Activated T-cell treated with anti-CD3 and anti-CD28 coated beads, Interleukin-2, amount 50 U/mL, for 48 hours (primary cell): ENCODE measurements at places on chromosomes 5 and 9.

- DNase-seq = no peak
These were observed 138.8 kb downstream of the DROSHA start for GRCh38 chr5:31393126-31393525.

- DNase-seq = no peak
These were observed 14.0 kb upstream of the MLANA start for GRCh38 chr9:5876711-5877110.

DNA sequence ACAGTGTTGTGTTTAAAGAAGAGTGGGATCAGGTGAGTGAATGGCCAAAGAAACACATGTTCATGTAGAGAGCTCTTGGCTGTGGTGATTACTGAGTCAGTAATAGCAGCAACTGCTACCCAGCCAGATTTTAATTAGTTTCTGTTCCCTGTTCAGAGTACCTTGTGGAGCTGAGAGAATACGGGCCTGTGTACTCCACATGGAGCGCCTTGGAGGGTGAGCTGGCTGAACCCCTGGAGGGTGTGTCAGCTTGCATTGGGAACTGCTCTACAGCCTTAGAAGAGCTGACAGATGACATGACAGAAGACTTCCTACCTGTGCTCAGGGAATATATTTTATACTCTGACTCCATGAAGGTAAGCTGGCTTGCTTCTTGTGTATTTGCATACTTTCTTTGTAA lies 52.3 kb downstream of the SLC46A2 start:
- DNase-seq = no peak

- no peak for DNase-seq
These were observed 191.5 kb downstream of the TTLL11 start for GRCh38 chr9:121901616-121902015.

- no peak for DNase-seq
These were observed 36.5 kb upstream of the CTSV start for GRCh38 chr9:97075289-97075985.

- no peak for DNase-seq
These were observed 64.8 kb downstream of the PLAC8L1 start for GRCh38 chr5:146040527-146040926.

DNA sequence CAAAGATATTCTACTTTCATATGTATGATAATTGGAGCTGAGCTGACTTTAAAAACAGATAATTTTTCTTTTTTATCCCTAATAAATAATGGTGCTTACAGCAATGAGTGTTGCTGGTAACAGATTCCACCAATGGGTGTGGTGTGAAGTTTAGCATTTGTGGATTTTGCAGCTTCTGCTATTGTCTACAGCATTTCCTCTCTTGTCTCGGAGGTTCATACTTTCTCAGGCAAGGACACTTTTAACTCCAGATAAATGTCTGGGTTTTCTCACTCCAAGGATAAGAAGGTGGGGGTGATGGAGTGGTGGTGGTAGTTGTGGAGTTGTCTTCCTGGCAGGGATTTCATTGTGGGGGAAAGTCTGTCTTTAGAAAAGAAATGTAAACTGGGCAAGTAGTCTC lies 120.0 kb upstream of the CDKN2B start:
- no peak for DNase-seq

- DNase-seq = no peak
These were observed 154.2 kb downstream of the FOCAD start for GRCh38 chr9:20838218-20838617.

GRCh38 chr9:110323818-110324217 lies 13.8 kb downstream of the TXNDC8 start:
- DNase-seq = no peak

DNA sequence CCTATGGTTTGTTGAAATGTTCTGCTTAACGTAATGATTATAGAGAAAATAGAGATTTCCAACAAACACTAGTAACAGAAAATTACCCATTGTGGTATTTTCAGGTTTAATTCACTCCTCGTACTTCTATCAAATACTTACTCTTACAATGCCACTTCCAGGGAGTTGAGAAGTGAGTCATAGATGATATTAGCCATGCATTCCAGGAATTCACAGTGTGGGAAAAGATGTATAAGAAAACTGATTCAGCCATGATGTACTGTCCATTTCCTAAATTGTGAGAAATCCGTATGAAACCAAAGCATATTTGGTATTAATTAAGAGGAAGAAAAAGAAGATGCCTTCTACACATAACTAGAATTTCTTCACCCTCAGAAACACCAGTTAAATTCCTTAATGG lies 1854.6 kb upstream of the WWC1 start:
- no peak for DNase-seq

DNA sequence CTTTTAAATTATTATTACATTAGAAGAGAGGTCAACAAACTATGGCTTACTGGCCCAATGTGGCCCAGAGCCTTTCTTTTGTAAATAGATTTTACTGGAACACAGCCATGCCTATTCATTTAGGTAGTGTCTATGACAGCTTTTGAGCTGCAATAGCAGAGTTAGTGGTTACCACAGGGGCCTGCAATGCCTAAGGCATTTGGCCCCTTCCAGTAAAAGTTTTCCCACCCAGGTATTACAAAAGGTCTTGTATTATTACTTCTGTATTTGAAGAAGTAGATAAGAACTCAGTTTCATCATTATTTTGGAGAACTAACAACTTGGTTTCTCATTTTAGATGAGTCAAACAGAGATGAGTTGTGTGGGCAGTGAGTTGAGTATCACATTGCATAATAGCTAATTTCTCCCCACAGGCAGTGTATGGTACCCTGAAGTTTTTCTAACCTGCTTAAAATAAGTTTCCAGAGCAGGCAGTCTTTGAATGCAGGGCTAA lies 9.5 kb downstream of the MTRR start:
- DNase-seq = no peak

DNA sequence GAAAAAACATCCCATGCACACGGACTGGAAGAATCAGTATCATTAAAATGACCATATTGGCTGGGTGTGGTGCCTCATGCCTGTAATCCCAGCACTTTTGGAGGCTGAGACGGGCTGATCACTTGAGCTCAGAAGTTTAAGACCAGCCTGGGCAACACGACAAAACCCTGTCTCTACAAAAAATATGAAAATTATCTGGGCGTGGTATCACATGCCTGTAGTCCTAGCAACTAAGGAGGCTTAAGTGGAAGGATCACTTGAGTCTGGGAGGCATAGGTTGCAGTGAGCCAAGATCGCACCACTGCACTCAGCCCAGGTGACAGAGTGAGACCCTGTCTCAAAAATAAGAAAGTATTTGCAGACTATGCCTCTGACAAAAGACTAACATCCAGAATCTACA lies 68.4 kb downstream of the TTC39B start:
- no peak for DNase-seq

DNA sequence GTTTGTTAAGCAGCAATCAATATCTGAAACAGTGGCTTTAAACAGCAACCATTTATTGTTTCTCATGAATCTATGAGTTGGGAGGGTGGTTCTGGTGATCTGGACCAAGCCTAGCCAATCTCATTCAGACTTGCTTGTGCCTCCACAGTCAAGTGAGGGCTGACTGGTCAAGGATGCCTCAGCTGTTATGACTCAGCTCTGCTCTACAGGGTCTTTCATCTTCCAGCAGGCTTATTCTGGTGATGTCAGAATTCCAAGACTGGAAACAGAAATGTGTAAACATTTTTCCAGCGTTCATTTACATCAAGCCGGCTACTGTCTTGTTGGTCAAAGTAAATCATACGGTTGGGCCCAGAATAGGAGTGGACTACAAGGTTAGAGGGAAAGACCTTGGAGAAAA lies 2.5 kb upstream of the PIP5K1B start:
- no peak for DNase-seq

DNA sequence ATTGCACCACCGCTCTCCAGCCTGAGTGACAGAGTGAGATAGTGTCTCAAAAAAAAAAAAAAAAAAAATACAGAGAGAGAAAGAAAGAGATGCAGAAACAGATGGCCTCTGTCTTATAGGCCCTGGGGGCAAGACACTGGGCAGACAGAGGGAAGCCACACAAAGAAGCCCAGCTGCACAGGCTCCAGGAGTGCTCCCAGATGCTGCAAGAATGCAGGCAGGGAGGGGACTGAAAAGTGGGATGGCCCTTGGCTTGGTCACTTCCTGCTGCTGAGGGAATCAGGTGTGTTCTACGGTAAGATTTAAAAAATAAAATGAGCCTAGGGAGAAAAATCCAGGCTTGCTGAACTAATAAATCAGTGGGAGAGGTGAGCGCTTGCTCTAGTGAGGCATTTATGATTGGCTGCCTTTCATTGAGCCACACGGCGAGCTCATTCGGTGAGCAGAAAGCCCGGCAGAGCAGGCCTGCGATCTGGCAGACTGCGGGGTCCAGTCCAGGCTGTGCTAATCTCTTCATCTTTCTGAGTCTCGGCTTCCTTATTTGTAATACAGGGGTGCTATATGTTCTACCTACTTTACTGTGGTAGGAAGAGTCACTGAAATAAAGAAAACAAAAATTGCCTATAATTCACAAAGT lies 80.6 kb downstream of the RAD23B start:
- DNase-seq = no peak

GRCh38 chr5:99349787-99350186 lies 421.0 kb upstream of the CHD1 start:
- no peak for DNase-seq

GRCh38 chr5:133457439-133458355 lies 154.6 kb downstream of the FSTL4 start:
- DNase-seq = no peak

DNA sequence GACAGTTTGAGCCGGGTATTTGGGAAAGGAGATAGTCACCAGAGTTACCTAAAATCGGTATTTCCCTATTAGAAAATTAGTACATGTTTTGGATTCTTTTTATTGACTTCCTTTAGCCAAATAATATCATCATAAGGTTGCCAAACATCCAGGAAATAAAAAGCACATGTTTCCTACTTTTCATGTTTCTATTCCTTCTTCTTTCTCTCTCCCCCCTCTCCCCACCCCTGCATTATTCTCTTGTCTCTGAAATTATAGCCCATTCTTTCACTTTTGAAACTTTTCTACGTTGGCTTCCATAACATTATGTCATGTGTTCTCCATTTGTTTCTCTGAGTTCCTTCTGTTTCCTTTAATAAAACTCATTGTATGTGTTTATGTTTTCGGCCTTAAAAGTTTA lies 161.9 kb downstream of the ALDH1A1 start:
- DNase-seq = no peak

- DNase-seq = no peak
These were observed 229.3 kb downstream of the SLF1 start for GRCh38 chr5:94847726-94848125.

GRCh38 chr9:98067184-98067583 lies 10.7 kb downstream of the NANS start:
- no peak for DNase-seq

DNA sequence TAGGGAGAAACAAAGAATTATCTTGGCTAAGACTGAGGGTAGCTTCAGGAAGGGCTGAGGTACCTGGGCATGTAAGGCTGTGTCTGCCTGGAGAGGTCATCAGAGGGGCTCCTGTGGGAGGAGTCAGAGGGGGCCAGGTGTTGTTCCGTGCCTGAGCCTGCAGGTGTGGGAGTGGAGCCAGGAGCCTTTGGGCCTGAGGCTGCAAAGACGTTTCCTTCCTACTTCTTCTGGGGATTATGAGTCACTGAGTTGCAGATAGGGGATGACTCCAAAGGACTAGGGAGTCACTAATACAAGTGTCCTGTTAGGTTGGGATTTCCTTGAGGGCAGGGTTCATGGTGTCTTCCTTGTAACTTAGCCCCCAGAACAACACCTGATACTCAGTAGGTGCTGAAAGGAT lies 391.1 kb downstream of the ARHGEF28 start:
- DNase-seq = no peak

- DNase-seq = no peak
These were observed 296.1 kb upstream of the CLINT1 start for GRCh38 chr5:158155067-158155466.

- DNase-seq = no peak
These were observed 123.0 kb upstream of the RFX3 start for GRCh38 chr9:3648722-3649246.

DNA sequence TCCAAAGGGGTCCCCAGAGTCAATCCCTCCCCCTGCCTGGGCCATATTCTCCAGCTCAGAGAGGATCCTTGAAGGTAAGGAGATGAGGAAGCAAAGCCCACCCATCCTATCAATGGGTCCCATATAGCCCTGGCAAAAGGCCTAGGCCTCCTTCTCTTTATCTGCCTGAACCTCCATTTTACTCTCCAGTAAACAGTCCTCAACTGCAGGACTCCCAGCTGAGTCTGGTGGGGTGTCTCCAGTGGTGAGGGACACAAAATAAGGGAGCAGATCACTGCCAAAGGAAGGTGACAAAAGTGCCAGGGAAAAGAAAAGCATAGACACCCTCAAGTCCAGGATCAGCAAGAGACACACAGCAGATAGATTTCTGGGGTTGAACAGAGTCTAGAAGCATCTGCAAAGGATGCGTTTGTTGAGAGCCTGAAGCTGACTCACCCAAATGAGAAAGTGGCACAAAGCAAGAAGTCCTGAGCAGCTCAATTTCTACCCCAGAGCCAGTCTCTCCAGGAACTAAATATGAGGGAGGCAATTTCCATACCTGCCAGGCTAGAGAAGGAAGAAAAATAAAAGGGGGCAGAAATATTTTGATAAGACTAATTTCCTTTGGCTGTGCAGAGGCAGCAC lies 2.7 kb upstream of the EBF1 start:
- no peak for DNase-seq

- DNase-seq = no peak
These were observed 58.0 kb downstream of the CDKN2A start for GRCh38 chr9:21936161-21936560.

- no peak for DNase-seq
These were observed 20.9 kb downstream of the C9orf57 start for GRCh38 chr9:72039532-72039931.

- DNase-seq = peak; percentile 89
These were observed 34.2 kb downstream of the STC2 start for GRCh38 chr5:173293817-173294672.

DNA sequence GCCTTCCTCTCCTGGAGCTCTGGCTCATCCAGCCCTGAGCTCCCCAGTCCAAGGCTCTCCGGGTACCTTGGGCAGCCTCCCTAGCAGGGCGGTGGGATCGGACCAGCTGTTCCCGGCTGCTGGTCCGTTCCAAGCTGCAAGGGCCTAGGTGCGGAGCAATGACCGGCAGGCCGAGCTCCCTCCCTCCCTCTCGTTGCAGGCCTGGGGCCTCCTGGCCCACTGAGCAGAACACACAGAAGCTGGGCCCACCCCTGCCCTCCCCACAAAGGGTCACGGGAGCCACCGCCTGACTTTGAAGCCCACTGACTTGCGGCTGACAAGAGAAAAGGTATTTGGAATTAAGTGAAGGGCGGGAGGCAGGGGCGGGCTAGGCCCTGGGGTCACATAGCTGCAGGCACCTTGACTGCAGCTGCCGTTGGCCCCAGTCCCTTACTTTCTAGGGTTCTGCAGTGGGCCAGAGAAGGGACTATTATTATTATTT lies 104.7 kb upstream of the IER5L start:
- DNase-seq = no peak

GRCh38 chr9:117340422-117340821 lies 74.4 kb downstream of the ASTN2 start:
- no peak for DNase-seq

- DNase-seq = no peak
These were observed 250.9 kb downstream of the TMEM232 start for GRCh38 chr5:110475529-110475928.

DNA sequence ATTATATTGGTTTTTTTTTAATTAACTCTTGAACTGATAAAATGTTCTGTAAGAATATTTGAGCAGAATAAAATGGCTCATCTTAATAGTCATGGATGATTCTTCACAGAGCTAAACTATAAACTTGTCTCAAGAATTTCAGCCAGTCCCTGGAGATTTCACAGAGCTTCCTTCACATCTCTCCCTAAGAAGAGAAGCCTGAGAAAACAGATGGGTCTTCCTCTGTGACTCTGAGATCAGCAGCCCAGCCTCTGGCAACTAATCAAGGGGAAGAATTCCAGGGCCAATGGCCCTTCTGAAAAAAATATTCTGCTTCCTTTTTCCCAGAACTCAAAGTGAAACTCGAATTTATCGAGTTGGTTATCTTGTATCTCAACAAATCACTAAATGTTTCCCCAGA lies 122.2 kb upstream of the ITGA1 start:
- DNase-seq = no peak
